ENCODE measurements at places on chromosomes 11 and 22. TPM values are rescaled to one million over a fixed set of nuclear protein-coding genes. Genes with fewer than 3 reads are reported as not detected.

DNA sequence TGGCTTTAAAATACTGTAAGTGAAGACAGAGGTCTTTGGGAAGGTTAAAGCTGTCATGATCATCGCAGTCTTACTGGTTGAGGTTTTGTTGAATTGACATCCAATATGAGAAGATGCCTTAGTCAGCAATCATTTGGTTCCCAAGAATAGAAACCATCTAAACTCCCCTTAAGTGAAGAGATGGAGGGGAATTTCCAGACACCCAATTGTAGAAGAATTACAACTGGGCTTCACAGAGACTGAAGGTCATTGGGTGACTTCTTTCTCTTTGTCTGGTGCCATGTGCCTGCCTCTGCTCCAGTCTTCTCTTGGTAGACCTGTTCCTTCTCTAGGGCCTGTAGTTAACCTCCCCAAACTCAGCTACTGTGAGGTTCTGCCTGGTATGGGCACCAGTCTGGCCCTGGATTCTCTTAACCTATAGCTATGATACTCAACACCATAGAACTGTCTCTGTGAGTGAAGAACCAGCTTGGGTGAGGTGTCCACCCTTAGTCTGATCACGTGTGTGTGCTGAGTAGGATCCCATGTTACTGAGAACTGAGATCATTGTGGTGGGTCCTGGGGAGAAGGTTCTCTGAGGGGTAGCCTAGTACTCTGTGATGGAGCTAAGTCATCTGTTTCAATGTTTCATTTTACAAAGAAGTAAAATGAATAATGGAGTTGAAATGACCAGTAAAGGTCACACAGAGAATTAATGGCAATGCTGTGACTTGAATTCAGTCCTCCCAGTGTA lies 182.5 kb downstream of the CSNK2A3 start:
- ATAC-seq, result no peak

DNA sequence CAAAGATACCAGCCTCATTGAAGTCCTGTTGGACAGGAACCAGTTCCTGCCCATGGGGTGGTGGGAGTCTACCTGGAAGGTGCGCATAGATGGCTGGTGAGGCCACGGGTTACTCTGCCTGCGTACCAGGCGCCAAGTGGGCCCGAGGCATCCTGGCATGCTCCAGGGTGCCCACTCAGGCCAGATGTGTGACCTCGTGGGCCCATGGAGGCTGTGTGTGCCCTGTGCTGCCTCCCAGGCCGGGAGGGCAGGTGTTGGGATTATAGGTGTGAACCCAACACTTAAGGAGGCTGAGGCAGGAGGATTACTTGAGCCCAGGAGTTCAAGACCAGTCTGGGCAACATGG lies 23.1 kb downstream of the TANGO2 start:
- ATAC-seq, result no peak

DNA sequence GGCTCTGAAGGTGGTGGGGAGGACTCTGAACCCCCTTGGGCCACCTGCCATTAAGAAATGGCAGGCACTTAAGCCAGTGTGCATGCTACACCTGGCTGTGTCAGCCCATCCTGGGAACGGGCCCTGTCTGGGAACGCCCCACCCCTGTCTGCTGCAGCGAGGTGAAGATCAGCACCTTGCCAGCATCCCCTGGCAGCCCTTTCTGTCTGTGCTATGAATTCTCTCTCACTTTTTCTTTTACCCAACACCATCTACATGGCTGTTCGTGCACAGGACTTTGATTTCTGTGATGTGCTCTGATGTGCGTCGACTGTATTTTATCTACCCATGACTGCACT lies 452.9 kb upstream of the B3GAT1 start:
- ATAC-seq, result no peak

DNA sequence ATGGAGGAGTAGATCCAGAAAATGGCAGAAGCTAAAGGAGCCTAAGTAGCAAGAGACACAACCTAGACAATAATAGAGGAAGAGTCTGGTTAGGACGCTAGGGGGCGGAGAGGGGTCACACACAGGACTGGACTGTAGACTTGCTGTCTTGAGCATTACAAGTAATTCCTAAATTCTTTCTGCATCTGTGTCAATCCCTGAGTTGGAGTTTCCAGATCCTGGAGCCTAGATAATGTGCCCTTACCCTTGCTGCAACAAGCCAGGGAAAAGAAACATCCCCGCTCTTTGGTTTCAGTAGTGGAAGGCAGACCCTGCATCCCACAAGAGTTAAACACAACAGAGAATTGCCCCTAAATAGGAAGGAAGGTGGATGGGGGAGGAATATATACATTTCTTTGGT lies 14.9 kb upstream of the CCDC73 start:
- ATAC-seq, result peak; percentile 100

GRCh38 chr11:77213029-77213579 lies 85.1 kb downstream of the MYO7A start:
- ATAC-seq, result no peak

DNA sequence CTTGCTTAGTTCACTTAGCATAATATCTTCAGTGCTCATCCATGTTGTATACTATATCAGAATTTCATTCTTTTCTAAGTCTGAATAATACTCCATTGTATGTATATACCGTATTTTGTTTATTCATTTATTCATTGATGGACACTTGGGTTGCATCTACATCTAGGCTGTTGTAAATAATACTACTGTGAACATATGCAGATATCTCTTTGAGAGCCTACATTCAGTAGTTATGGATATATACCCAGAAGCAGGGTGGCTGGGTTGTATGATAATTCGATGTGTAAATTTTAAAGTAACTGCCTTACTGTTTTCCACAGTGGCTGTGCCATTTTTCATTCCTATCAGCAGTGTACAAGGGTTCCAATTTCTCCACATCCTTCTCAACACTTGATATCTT lies 116.5 kb downstream of the TMEM135 start:
- ATAC-seq, result no peak

GRCh38 chr11:28243581-28243980 lies 135.4 kb downstream of the METTL15 start:
- ATAC-seq, result no peak

GRCh38 chr22:36224245-36224644 lies 15.1 kb downstream of the APOL2 start:
- ATAC-seq, result no peak

DNA sequence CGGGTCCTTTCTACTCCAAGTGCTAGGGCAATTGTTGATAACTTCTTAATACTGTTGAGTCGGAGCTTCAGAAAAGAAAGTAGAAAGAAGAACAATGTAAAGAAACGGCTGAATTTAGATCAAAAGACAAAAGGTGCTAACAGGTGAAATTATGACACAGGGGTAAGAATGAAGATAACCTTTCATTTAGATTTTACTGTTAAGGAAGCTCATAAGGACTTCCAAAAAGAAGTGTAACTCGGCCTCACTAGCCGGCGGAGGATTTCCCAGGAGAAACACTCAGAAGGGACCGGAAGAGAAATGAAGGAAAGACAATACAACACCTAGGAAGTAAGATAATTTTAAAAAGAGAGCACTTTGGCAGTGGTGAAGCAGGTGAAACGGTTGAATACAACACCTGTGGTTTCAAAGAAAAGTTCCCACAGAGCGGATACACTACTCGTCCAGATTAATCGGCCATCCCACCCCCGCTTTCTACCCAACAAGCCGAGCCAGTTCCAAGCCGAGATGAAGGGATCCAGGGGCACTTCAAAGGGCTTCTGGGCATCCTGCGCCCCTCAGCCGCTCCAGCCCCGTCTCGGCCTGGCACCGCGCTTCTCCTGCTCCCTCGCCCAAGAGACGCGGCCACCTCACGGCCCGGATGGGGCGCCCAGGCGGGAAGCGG lies 737 bp downstream of the PPP2R1B start:
- peak; percentile 61 for ATAC-seq

- no peak for ATAC-seq
Measured at GRCh38 chr11:69470301-69470700, 11.2 kb upstream of the LINC01488 start.

DNA sequence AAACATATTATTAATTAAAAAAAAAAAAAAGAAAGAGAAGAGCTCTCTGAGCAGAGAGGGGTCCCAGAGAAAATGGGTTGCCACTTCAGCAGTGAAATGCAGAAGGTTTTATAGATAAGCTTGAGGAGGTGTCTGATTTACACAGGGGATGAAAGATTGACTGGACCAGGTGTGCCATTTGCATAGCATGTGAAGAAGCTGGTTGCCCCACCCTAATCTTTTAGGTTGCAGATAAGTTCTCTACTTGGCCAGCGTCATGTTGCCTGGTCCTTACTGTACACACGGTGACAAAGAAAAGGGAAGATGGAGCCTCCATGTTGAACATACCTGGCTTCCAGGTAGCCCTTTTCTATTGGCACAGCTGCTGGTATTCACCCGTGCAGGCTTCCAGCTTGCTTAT lies 41.4 kb downstream of the MS4A2 start:
- ATAC-seq, result no peak

DNA sequence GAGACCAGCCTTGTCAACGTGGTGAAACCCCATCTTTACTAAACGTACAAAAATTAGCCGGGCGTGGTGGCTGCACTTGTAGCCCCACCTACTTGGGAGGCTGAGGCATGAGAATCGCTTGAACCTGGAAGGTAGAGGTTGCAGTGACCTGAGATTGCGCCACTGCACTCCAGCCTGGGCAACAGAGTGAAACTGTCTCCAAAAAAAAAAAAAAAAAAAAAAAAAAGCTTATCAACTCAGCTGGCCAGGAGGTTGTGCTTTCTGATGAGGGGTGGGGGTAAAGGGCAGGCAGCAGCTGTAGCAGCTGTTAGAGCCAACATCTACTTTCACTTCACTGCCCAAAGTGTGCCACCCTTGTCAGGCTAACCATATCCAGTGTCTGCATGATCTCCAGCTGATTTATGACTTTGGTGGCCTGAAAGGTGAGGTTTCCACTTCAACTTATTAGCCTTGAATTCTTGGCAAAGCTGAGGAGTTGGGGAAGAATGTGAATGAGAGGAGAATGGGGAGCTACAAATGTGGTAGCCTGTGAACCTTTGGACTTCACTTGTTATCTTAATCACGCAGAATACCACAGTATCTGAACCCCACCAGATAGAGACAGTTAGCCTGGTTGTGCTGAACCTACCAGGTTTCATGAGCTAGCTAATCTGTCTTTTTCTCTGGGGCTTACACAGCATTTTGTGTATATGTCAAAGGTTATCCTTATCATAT lies 19.6 kb downstream of the RNF121 start:
- ATAC-seq, result no peak

DNA sequence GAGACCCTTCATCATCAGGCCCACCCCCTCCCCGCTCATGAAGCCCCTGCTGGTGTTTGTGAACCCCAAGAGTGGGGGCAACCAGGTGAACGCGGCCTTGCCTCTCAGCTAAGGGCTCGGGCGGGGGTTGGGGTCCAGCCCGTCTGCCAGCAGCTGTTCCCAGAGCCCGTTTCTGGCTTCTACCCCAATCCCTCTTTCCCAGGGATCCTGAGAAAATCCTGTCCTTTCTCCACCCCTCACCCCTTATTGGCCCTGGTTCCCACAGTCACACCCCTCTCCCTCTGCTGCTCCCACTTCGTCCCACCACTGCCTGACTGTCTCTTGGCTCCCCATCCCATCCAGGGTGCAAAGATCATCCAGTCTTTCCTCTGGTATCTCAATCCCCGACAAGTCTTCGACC lies 9.4 kb upstream of the MDK start:
- ATAC-seq, result no peak

GRCh38 chr22:25146307-25146706 lies 53.4 kb upstream of the CRYBB3 start:
- peak; percentile 48 for ATAC-seq

GRCh38 chr11:114060392-114061047 lies 1.0 kb downstream of the ZBTB16 start:
- ATAC-seq, result peak; percentile 72

DNA sequence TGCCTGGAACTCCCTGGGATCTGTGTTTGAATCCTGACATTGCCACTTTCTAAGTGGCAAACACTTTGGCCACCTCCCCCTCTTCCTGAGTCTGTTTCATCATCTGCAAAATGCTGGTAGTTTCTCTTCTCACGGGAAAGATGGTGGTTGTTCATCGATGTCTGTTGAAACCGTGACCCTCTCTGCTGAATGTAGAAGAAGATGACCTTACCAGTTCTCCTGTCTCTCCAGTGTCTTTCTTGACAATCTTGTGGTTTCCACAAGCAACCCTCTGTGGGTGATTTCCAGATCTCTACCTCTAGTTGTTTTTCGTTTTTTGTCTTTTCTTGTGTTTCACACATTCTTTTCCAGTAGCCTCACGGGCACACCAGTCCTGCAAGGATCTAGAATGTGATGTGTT lies 27.5 kb downstream of the ZBTB16 start:
- no peak for ATAC-seq

DNA sequence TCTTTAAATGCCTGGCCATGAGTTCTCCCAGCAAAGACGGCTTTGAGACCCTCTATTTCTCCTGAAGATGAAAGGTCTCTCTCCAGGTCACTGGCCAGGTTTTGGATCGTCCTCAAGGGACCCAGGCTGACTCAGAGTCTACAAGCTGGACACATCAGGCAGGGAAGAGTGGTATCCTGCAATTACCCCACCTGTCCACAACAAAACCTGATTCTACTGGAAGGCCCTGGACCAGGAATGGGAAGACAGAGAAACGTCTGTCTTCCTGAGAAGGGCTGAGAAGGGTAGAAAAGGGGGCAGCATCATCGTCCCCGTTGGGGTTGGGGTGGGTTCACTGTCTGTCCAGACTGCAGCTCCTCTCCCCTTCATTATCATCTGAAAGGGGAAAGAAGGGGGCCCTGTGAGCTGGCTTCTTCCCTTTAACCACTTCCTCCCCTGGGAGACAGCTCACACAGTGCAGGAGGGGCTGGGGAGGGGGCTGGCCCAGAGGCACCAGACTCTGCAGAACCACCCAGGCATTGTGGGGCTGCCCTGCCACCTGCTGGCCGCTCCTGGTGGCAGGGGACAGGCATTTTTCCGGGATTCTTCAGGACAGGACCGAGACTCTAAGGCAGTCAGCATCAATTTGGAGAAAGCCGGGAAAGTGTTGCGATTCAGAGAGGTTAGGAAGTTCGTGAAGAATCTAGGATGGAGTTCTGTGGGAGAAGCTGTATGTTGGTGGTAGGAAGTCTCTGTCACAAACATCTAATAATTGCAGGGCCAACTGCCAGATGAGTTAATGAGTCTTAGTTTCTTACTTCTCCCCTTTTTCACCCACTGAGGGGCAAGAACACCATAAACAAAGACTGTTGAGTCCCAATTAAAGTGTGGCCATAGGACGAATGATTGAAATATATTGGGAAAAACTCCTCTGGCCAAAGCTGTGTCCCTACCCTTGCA lies 57.6 kb downstream of the SYN3 start:
- peak; percentile 40 for ATAC-seq

- no peak for ATAC-seq
Measured at GRCh38 chr22:29670626-29671025, 49.2 kb upstream of the CABP7 start.

GRCh38 chr11:107550304-107550703 lies 15.2 kb downstream of the ALKBH8 start:
- no peak for ATAC-seq

GRCh38 chr11:105492010-105492409 lies 117.9 kb upstream of the GRIA4 start:
- no peak for ATAC-seq

Gene MICALL1
- 12.2 TPM for total RNA-seq

Gene SNX32
- total RNA-seq, result 4.5 TPM

Gene BAIAP2L2
- 0.22 TPM for total RNA-seq

Gene HEPHL1
- 0.14 TPM for total RNA-seq

Gene EMID1
- total RNA-seq, result 1.9 TPM

Gene PRG3
- total RNA-seq, result not detected

Gene TNNT3
- 22.8 TPM for total RNA-seq

Gene PARVA
- total RNA-seq, result 5.6 TPM

Gene CD248
- total RNA-seq, result 94.6 TPM

Gene OR51B4
- total RNA-seq, result 0.52 TPM

Gene SLC43A3
- total RNA-seq, result 23.3 TPM

Gene C11orf97
- total RNA-seq, result not detected
